Activated CD4-positive, alpha-beta T cell treated with anti-CD3 and anti-CD28 coated beads for 1 hour (primary cell): ENCODE measurements at places on chromosomes 5 and 9.
A peak's percentile ranks its signal among the peaks of the same experiment; 100 is the strongest.

DNA sequence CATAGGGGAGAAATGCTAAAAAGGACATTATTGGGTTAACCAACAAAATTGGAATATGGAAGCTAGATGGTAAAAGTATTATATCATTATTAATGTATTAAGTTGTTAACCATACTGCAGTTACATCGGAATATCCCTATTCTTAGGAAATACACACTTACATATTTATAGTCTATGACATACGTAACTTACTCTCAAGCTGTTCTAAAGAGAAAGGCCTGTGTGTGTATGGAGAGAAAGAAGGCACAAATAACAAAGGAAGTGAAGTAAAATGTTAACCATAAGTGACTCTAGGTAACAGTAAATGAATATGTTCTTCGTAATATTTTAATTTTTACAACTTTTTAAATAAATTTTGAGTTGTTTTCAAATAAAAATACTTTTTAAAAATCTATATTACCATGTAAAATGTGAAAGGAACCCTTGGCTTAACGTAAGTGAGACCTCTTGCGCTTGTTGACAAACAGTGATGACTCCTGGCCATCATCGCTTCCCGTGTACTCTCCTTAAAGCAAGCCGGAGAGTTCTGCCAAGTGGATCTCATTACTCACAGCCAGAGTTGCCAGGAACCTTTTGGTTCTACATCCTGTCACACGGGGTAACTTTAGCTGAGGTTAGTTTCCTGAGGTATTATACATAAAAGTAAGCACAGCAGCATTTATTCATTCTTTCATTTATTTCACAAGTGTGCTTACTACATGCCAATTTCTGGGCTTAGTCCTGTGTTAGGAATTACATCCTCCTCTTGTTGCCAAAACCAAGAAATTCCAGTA lies 165.4 kb downstream of the EPB41L4A start:
- no peak for DNase-seq

DNA sequence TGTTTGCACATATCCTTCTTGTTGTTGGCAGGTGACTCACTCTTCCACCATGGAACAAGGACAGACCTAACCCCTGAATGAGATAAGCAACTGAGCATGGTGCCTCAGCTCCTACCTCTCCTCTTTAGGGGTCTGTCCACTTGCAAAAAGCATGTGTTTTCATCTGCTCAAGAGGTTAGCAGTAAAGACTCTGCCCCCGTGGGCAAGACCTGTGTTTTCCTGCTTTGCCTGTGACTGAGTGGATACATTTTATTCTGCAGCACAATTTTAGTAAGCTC lies 111.0 kb upstream of the LIFR start:
- DNase-seq = no peak

DNA sequence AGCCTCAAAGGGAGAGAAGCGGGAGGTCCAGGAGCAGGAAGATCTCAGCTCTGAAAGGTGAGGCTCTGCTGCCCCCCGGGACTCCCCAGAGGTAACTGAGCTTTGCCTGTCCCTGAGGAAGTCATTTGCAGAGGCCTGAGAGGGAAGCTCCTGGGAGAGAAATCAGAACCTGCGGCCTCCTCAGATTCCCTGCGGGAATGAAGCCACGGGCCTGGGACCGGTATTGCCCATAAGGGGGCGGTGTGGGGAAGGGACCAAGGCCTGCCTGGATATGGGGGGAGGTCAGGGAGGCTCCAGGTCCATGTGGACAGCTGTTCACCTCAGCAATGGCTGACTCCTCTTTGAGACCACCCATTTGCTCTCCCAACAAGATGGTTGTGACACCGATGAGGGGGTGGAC lies 1.3 kb downstream of the SPATA31E1 start:
- no peak for DNase-seq

DNA sequence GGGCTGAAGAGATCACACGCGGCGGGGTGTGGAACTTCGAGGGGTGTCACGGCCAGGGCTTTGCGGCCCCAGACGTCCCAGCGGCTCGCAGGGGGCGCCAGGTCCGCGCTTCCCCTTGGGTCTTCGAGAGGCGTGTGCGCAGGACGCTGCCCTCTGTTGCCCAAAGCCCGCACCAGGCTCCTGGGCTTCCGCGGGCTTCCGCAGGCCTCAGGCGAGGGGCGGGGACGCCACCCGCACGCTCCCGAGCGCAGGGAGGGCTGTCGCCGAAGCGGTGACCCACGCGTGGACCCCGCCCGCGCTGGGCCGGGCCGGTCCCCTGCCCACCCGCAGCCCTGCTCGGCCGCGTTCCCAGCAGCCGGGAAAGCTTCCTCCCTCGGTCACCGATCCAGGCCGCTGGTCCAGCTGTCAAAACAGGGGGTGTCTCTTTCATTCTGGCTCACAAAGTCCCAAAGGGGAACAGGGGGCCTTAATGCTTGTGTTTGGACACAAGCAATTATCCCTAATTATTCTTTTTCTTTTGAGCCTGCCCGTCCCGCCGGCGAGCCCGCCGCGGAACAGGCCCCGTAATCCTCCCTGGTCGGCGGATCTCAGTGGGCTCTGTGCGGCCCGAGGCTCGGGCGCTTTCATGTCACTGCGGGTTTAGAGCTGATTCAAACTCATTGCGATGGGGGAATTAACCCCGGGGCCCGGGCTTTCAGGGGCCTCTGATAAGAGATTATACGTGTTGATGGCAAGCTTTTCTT lies 60.6 kb downstream of the TMEM174 start:
- no peak for DNase-seq

- DNase-seq = no peak
These were observed 19.2 kb upstream of the ERBIN start for GRCh38 chr5:65907135-65907534.

DNA sequence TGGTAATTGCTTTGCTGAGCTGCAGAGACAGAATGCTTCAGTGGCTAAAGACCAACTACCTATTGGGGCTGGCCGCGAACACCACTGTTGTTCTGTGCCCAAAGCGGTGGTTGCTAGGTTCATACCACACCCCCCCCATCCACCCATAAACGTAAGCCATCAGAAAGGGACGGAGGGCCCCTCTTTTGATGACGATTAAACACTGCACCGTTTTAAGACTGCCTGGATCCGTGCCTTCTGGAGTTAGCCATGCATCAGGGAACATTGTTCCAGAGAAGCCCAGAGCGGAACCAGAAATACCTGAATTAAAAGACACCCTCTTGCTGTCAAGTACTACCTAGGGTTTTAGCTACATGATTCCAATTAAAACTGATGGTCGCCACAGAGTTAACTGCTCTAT lies 369.1 kb upstream of the DAP start:
- no peak for DNase-seq

- DNase-seq = no peak
These were observed 599.9 kb downstream of the CSNK1G3 start for GRCh38 chr5:124111886-124112285.

- no peak for DNase-seq
These were observed 127.7 kb upstream of the SHB start for GRCh38 chr9:38196714-38197113.

DNA sequence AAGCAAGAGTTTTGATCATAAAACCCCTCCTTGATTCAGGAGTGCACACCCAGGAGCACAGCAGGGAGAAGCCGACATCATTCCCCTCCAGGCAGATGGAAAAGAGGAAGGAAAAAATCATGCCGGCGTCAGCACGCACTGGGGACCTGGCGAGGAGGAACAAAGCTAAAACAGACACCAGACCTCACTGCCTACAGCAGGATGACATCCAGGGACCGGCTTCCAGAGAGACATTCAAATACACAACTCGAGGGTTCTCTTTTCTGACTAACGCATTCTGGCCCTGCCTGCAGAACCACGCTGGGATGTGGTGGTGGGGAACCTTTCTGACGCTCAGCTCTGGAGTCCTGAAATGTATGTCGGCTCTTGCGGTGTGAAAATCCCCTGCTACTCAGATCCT lies 2.7 kb downstream of the UBAC1 start:
- no peak for DNase-seq

DNA sequence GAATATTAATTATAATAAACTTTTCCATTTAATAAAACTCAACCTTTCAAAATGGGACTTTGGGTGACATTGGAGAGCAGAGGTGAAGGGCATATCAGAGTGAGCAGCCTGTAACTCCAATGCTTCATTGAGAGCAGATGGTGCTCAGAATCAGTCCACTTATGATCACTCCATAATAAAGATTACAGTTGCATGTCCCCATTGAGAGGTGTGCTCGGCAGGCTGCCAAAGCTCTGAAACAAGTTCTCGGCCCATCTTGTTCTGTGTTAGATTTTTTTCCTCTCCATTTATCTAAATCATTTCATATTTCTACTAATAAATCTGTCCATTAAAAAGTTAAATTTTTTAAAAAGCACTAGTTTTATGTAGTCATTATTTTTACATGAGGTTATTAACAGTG lies 1786.4 kb upstream of the WWC1 start:
- DNase-seq = no peak

GRCh38 chr9:120931231-120932085 lies 4.9 kb upstream of the TRAF1 start:
- peak; percentile 53 for DNase-seq

- no peak for DNase-seq
These were observed 513.6 kb downstream of the SLCO4C1 start for GRCh38 chr5:101782352-101783103.

GRCh38 chr9:138111607-138112006 lies 234.0 kb downstream of the CACNA1B start:
- no peak for DNase-seq

DNA sequence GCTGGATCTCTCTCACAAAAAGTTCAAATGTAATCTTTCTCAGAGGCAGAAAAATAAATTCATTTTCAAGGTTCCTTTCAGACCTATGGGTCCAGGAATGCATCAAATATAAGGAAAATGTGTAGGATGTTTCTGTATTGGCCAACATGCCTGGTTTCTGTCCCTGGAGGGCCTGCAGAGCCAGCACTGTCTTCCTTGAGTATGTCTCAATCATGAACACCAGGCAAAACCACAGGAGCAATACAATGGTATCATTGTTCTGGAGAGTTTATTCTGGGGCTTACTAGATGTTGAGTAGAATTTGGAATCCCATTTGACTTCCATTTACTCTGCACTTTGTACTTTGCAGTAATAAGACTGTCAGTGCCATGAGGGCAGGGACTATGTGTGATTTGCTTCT lies 23.5 kb downstream of the INSYN2B start:
- no peak for DNase-seq

DNA sequence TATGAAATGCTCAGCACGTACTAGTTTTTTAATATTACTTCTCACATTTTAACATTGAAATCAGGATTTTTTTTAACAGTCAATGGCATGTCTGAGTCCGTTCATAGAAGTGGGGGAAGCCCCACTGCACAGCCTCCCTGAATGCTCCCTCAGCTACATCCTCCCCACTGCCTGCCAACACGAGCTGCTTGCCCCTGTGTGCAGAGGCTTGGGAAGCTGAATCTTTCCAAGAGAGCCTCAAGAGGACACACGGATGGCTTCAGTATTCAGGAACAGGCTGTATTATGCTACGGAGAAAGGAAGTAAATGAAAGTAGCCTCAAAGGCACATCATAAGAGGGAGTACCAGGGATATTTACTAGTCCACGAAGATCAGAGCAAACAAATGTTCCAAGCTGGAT lies 248.7 kb downstream of the SPOCK1 start:
- DNase-seq = no peak

- DNase-seq = no peak
These were observed 143.0 kb downstream of the CAVIN4 start for GRCh38 chr9:100720922-100721321.

- DNase-seq = no peak
These were observed 69.9 kb downstream of the INSYN2B start for GRCh38 chr5:169910393-169910792.

DNA sequence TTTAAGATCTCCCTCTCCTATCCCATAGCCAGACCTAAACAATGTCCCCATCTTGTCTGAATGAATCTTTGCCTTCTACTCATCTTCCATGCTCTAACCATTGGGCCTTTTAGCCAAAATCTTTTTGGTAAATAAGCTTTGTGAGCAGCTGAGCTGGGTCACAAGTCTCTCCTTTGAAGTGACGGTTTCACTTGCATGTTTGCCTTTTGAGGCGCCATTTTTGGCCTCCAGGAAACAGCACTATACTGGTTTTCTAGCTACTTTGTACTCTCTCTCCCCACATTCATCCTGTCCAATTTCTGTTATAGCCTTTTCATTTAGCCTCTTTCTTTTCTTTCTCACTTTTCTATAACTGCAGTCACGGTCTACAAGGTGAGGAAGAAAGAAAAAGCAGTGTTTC lies 195.5 kb upstream of the C9orf72 start:
- DNase-seq = no peak

GRCh38 chr9:5764130-5764868 lies 68.6 kb downstream of the ERMP1 start:
- DNase-seq = no peak

- no peak for DNase-seq
These were observed 494 bp upstream of the CXXC5 start for GRCh38 chr5:139647506-139648204.

- peak; percentile 36 for DNase-seq
These were observed at the start of gene CCNO for GRCh38 chr5:55232985-55233928. CCNO (minus strand) TSS chr5:55233608; CDS start chr5:55233523, 85 bp downstream.

DNA sequence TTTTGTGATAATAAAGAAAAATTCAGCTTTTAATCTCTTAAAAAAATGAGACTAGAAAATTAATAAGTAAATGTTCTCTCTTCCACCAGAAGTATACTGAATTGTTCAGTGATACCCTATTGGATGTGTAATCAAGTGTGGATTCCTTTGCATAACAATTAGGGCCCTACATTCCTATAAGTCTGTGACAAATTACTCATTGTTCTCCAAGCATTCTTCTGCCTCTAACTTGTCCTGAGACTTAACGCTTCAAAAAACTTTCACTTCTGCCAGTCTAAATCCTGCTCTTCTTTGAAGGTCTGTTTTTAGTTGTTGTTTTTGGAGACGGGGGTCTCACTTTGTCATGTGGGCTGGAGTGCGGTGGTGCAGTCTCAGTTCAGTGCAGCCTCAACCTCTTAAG lies 9.2 kb upstream of the DDX46 start:
- DNase-seq = no peak

GRCh38 chr9:132739710-132740310 lies 69.5 kb downstream of the GTF3C4 start:
- DNase-seq = no peak

- no peak for DNase-seq
These were observed 258.7 kb downstream of the TRIM32 start for GRCh38 chr9:116945817-116946216.
